Nephron progenitor cell (in vitro differentiated cells): ENCODE measurements at places on chromosomes 1 and 21.
A peak's percentile ranks its signal among the peaks of the same experiment; 100 is the strongest.

DNA sequence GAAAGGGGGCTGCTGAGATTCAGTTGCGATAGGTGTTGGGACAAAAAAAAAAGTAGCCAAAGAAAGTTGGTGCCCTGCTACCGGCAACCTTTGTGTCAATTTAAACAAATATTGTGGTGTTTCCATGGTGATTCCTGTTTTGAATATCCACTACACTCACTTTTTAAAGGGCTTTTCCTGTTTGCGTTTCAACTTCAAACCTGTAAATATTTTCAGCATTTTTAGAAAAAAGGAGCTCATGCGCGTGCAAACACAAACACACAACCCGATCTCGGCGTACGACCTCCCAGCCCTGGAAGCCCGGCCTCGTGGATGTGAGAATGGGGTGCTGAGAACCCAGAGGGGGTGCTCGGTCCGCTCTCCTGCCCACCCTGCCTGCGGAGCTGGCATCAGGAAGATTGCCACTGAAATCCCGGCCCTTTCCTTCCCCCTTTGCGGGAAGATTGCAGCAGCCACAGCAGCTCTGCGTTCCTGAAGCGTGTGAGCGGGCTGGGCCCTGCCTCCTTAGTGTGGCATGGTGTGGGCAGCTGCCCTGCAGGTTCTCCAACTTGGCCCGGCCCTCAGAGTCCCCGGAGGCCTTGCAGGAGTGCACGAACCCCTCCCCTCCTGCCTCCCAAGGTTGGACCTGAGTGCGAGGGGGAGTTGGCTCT lies 34.8 kb downstream of the CASZ1 start:
- no peaks in the 10 kb centered on the region for H3K36me3 ChIP-seq
- peaks cover 39% of the 10 kb centered on the region for H3K27me3 ChIP-seq
- peaks cover 42% of the 10 kb centered on the region for H3K4me1 ChIP-seq

DNA sequence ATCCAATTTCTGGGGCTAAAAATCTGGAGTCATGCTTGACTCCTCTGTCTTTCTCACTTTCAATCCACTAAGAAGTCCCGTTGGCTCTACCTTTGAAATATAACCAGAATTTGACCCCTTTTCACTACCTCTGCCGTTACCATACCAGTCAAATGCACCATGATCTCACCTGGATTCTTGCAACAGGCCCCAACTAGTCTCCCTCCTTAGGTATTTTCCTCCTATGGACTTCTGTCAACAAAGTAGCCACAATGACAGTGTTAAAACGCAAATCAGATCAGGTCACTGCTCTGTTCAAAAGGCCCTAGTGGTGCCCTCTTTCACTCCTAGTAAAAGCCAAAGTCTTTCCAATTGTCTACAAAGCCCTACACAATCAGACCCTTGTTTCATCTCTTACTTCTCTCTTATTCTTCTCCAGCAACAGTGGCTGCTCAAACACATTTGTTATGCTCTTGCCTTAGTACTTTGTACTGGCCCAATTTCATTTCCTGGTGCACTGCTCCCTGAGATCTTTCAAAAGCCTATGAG lies 35.7 kb upstream of the AGL start:
- H3K27ac ChIP-seq: peak overlapping the region; percentile 39
- H3K27me3 ChIP-seq: no peaks in the 10 kb centered on the region
- H3K4me3 ChIP-seq: no peak overlapping the region
- H3K36me3 ChIP-seq: no peaks in the 10 kb centered on the region

DNA sequence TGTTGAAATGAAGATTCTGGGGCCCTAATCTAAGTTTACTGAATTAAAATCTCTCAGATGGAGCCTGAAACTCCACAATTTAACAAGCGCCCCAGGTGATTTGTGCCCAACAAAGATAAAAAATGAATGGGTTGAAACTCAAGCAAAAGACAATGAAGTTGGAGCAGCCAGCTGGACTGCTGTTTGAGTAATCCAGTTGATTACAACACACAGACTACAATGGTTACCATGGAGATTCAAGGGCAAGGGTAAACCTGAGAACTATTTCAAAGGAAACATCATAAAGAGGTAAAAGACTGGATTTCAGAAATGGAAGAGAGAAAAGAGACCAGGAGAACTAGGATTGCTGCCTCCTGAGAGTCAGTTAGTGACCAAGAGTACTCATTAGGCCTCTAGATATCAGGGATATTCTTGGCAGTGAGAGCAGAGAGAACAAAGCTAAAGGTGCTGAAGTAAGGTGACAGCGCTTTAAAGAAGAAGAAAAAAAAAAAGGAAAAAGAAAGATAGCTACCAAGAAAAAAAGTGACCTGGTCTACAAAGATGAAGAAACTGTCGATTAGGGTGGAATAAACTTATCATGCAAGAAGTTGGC lies 44.5 kb downstream of the LRRC53 start:
- H3K27ac ChIP-seq: peak overlapping the region; percentile 15
- no peaks in the 10 kb centered on the region for H3K36me3 ChIP-seq
- no peak for DNase-seq
- H3K4me1 ChIP-seq: peaks cover 29% of the 10 kb centered on the region
- H3K4me3 ChIP-seq: no peak overlapping the region

DNA sequence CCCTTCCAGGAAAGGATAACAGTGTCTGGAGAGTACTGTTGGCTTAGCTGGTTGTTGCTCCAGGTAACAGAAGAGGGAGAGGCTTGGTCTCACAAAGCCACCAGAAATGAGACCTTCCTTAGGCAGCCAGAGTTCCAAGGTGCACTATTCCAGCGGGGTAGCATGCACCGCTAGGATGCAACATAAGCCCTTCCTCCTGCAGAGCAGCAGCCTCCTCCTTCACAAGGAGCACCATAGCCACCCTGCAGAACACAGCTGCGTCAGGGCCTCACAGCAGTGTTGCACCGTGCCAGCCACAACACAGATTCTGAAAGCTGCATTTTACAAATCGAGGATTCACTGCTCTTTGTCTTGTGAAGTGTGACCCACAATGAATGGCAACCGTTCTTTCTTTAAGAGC lies 142.0 kb downstream of the CLIC6 start:
- no peak overlapping the region for H3K27ac ChIP-seq
- no peak for DNase-seq
- peaks cover 12% of the 10 kb centered on the region for H3K36me3 ChIP-seq
- peaks cover 3% of the 10 kb centered on the region for H3K27me3 ChIP-seq
- H3K4me1 ChIP-seq: peaks cover 58% of the 10 kb centered on the region

GRCh38 chr1:43152866-43153265 lies 19.2 kb downstream of the EBNA1BP2 start:
- H3K4me1 ChIP-seq: peaks cover 20% of the 10 kb centered on the region
- H3K4me3 ChIP-seq: no peak overlapping the region
- H3K27ac ChIP-seq: no peak overlapping the region

DNA sequence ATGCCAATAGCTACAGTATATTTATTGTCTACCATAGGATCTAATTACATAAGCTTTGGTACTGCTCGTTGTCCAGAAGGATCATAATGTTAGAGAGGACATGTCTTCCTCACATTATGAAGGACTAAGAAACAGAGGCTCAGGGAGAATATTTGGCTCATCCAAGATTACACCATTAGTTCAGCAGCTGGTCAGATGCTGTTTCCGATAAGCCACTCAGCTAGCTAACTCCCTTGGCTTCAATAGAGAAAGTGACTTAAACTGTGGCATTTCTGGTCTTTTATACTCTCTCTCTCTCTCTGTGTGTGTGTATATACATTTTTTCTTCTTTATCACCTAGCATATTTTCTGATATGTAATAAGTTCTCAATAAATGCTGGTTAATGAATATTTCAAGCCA lies 70.4 kb downstream of the DDR2 start:
- H3K36me3 ChIP-seq: no peaks in the 10 kb centered on the region
- peaks cover 17% of the 10 kb centered on the region for H3K4me1 ChIP-seq
- H3K27me3 ChIP-seq: no peaks in the 10 kb centered on the region
- H3K27ac ChIP-seq: no peak overlapping the region
- DNase-seq: no peak

- peaks cover 28% of the 10 kb centered on the region for H3K27me3 ChIP-seq
- peaks cover 31% of the 10 kb centered on the region for H3K4me1 ChIP-seq
- peak within 1 kb of the TSS; percentile 81 for H3K4me3 ChIP-seq
- H3K27ac ChIP-seq: no peak within 1 kb of the TSS
- peaks cover 16% of the 10 kb centered on the region for H3K36me3 ChIP-seq
- peak; percentile 68 for DNase-seq
Measured at GRCh38 chr1:52601991-52602855, at the start of gene GPX7. TSS of gene GPX7 (plus strand) at chr1:52602371. CDS start at chr1:52602410, 39 bp downstream.
